NCI-H82 (cell line): ENCODE measurements at places on chromosomes 12 and 14.
A peak's percentile ranks its signal among the peaks of the same experiment; 100 is the strongest.

- DNase-seq, result peak; percentile 50
These were observed 36.7 kb upstream of the C14orf132 start for GRCh38 chr14:96002498-96002884.

DNA sequence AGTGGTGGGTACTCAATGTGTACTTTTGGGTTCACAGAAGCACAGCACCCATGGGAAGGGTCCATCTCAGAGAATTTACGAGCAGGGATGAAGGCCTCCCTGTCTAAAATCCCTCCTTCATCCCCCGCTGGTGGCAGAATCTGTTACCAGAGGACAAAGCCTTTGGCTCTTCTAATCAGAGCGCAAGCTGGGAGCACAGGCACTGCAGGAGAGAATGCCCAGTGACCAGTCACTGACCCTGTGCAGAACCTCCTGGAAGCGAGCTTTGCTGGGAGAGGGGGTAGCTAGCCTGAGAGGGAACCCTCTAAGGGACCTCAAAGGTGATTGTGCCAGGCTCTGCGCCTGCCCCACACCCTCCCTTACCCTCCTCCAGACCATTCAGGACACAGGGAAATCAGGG is 1.5 kb upstream of the GPR162 start:
- DNase-seq, result no peak

DNA sequence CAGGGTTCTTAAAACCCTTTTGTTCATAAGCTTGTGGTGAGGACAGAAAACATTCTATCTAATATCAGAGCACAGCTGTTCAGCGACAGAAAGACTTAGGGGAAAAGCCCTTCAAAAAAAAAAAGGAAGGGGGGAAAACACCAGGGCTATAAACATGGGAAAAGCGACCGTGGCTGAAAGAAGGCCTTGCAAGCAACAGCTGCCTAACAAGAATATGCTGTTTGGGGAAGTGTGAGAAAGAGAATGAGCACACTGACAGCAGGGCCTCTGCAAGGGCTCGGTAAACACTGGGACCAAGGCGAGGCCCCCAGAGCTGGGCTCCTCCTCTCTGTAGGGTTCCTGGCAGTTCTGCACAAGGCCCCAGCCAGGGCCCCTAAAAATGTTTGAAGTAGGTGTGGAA is 27.4 kb upstream of the CCND2 start:
- DNase-seq, result peak; percentile 64

DNA sequence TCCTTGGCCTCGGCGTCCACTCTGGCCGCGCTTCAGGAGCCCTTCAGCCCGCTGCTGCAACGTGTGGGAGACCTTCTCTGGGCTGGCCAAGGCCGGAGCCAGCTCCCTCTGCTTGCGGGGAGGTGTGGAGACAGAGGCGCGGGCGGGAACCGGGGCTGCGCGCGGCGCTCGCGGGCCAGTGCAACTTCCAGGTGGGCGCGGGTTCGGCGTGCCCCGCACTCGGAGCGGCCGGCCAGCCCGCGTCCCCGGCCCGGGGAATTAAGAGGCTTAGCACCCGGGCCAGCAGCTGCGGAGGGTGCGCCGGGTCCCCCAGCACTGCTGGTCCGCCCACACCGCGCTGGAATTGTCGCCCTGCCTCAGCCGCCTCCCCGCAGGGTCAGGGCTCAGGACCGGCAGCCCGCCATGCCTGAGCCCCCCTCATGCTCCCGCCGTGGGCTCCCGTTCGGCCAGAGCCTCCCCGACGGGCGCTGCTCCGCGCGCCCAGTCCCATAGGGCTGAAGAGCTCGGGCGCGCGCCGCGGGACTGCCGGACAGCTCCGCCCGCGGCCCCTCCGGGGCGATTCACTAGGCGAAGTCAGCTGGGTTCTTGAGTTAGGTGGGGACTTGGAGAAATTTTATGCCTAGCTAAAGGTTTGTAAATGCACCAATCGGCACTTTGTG is 673.9 kb downstream of the SLC16A7 start:
- no peak for DNase-seq

- peak; percentile 24 for DNase-seq
These were observed 260.3 kb upstream of the E2F7 start for GRCh38 chr12:77325511-77326236.
